ENCODE measurements at places on chromosomes 6 and 20.

GRCh38 chr6:143223895-143224294 lies 163.2 kb downstream of the AIG1 start:
- DNase-seq = no peak

DNA sequence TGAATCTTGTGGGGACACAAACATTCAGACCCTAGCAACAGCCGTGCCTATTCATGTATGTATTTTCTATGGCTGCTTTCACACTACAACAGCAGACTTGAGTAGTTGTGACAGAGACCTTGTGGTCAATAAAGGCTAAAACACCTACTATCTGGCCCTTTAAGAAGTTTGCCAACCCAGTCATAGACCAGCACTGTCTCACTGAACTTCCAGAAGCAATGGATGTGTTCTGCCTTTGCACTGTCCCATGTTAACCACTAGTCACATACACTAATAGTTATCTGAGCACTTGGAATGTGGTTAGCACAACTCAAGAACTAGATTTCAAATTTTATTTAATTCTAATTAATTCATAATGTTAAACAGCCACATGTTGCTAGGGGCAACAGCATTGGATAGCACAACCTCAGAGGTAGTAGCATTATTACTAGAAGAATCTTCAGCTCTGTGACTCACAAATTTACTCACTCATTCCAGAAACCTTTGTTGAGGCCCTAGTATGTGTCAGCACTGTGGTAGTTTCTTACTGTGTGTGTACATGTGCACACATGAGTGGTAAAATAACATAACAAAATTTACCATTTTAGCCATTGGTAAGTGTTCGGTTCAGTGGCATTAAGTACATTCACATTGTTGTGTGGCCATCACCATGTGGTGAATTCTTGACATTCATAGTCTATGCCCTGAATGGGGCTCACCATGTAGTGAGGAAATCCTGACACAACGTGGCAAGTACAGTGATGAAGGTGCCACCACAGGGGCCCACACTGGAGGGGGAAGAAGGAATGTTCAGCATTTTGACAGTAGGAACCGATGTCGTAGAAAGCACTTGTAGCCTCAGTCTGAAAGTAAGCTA lies 107.3 kb downstream of the CEP57L1 start:
- DNase-seq = no peak

DNA sequence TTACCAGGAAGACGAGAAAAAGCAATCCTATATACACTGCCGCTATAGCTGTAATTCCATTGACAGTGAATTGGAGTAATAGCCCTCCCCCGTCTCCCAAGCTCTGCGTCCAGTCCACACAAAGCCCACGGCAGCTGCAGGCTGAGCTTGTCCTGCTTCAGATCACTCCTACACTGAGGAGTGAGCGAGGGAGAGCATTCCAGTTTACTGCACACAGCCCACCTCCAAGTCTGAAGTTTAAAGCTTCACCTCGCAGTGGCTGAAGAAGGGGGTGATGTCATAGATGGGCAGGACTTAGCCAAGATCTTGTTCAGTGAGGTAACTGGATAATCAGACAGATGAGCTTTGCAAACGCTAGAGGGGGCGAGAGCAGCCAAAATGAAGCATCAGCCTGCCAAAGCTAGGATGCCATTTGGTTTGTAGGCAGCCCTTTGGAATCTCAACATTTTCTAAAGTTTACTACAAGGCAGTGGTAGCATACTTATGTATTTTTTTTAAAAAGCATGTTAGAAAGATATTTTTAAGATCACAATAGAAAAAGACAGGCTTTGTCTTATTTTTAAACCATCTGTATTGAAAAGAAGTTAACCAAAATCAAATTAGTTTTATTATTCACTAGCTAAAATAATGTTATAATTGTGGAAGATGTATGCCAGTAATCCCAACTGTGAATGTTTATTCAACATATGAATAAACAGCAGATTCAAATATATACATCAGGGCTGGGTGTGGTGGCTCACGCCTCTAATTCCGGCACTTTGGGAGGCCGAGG lies at the start of gene FLRT3:
Gene FLRT3 (minus strand): TSS at position 213 of the 772 bp plus-strand sequence. CDS start 10,106 bp downstream, outside the sequence.
- DNase-seq = peak; percentile 98

DNA sequence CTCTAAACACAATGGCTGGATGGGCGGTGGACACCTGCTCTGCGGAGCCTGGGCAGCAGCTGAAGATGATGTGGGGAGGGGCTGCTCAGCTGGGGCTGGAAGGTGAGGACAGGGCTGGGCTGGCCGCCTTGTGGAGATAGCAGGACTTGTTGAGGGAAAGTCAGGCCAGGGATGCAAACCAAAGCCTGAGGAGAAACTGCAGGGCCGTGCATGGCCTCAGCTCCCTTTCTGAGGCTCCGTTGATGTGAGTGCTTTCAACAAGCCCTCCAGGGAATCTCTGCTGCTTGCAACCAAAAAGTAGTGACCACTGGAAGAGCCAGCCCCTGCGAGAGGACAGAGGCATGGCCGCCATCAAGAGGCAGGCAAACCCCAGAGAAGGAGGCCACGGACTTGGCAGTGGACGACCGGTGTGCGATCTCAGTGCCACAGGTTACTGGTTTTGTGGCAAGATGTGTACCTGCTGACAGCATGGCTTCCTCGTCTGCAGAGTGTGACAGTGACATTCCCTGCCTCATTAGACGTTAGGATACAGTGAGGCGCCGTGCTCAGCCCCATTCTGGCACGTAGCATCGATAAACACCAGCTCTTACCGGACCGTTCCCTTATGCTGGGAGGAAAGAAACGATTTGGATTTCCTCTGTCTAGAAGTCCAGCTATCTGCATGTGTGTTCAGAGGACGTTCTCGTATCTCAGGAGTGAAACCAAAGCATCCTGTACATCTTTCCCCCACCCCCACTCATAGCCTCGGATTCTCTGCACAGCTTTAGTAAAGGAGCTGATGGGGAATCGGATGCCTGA lies 37.9 kb downstream of the ERMARD start:
- no peak for DNase-seq

- no peak for DNase-seq
These were observed 20.5 kb downstream of the SNAI1 start for GRCh38 chr20:50003253-50003656.

GRCh38 chr20:43936805-43937204 lies 22.2 kb downstream of the TOX2 start:
- DNase-seq = no peak

DNA sequence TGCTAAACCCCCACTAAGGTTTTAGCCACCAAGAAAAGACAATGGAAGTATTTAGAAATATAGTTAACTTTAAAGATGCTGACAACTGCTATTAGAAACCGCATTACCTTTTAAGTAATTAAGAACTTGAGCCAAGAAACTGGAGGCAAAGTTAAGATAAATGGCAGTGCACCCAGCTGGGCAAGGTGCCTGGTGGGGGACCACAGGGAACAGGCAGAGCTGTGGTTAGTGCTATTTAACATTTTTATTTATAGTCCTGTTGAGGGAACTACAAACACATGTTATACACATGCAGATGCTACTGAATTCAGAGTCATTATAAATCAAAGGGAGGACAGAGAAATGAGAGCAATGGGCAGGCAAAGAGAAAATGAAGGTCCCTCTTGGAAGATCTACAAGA lies 447.9 kb downstream of the TFAP2B start:
- no peak for DNase-seq

DNA sequence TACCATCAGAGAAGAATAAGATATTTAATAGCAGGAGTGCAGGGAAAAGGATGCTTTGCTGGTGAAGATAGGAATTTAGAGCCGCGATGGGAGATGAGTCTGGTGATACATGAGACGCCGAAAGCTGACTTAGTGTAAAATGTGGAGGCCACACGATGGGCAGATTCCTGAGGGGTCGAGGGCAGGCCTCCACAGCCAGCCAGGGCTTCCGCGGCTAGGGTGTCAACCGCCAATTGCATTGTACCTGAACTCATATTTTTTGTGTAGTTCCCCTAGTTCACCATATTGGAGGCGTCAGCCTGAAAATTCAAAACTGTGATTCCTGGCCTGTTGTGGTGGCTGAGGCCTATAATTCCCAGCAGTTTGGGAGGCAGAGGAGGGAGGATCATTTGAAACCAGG lies 8.5 kb downstream of the ETV7 start:
- no peak for DNase-seq

GRCh38 chr6:125165776-125166175 lies 12.2 kb downstream of the TPD52L1 start:
- no peak for DNase-seq

GRCh38 chr20:44400970-44401769 lies 45.7 kb downstream of the HNF4A start:
- no peak for DNase-seq

DNA sequence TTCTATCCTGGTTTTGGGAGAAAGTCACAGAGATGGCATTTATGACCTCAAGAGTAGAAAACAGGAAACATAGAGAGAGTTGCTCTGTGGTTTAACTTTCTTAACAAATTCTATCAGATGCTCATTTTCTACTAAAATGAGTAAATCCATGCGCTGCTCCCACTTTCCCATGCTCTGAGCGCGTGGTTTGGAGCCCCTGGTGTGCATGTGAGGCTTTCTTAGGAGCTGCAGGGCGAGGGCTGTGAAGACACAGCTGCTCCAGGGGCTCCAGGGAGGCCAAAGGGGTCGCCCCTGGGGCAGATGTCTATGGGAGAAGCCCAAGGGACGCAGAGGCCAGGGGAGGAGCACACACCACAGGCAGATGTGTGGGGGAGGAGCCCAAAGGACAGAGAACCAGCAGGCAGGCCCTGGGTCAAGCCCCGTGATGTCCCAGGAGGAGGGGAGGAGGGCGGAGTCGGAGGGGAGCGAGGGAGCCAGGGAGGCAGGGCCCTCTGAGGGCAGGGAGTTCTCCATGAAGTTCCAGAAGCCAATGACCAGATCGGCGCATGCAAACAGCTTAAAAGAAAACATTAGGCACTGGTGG lies 122.9 kb downstream of the IRF4 start:
- DNase-seq = no peak

GRCh38 chr6:41536795-41537758 lies 9.1 kb upstream of the FOXP4 start:
- DNase-seq = no peak

GRCh38 chr20:36873498-36874189 lies 2.3 kb upstream of the TLDC2 start:
- no peak for DNase-seq

DNA sequence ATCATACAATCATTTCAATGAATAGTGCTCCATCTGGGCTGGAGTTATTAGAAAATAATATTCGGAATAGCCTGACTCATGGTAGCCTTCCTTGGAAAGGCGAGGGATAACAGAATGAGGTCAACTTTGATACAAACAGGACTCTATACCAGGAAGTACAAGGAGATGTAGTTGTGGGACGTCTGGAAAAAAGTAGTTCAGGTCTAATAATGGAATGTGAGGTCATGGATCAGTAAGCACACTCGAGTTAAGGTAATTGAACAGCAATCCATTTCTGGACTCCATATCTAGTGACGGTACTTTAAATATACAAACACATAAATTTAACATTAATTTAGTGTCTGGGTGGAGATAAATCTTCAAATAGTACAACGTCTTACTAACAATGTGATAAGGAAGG lies 1204.0 kb upstream of the ADGRB3 start:
- DNase-seq = no peak

GRCh38 chr6:134585517-134585873 lies 267.6 kb upstream of the SGK1 start:
- DNase-seq = no peak

DNA sequence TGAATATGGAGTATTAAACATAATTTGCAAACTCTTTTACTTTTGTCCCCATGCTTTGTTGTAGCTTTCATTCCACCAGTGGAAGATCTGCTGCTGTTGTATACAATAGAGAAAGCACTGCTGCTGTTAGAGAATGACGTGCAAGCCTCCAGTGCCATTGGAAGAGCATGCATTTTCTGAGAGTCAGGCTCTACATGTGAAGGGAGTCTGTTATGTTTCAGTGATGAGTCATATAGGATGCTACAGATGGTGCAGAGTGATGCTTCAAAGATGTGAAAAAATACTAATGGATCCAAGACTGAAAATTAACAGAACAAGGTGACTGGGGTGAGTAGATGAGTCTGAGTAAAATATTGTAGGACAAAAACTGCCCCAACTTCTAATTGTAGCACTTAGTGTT lies 22.4 kb upstream of the BACH2 start:
- no peak for DNase-seq

DNA sequence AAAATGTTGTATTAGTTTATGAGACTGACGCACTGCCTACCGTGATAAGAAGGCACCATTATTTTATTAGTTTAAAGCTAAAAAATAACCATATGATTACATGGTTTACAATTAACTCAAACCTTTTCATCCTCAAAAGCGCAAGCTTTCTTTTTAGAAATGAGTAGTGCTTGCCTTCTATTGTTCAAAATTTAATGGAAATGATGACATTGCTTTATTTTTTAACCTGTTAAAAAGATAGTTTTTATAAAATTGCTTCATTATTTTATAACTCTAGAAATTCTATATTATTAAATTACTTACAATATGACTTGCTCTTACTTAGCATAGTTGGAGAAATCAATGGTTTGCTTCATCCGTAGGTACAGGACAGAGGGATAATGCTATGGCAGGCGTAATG lies 78.7 kb upstream of the HDDC2 start:
- no peak for DNase-seq

- DNase-seq = no peak
These were observed 218.3 kb upstream of the STXBP5 start for GRCh38 chr6:146985966-146986365.

- no peak for DNase-seq
These were observed 48.1 kb downstream of the CHMP4B start for GRCh38 chr20:33859157-33859695.

DNA sequence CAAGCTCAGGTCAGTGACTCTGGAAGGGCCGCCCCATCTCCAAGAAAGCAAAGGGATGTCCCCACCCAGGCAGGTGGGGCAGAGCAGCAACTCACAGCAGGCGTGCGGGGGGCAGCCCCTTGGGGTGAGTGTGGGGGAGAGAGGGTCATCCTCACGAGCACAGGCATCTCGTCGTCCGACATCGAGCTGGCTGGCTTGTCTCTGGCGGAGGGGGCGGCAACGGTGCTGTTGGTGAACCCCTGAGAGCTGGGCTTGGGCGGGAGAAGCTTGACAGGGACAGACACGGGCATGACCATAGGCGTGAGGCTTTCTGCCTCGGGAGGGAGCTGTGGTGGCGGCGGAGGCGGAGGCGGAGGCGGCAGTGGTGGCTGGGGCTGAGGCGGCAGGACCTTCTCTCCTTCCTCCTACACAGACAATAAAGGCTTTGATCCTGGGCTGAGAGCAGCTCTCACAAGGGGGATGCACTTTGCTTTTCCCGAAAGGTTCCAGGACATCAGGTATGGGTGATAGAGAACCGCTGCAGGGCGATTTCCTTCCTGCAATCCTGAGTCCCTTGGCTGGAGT lies 45.6 kb upstream of the MRPS10 start:
- no peak for DNase-seq

- no peak for DNase-seq
These were observed 46.9 kb upstream of the ENPP5 start for GRCh38 chr6:46217671-46218131.

GRCh38 chr20:2981646-2982045 lies 61.8 kb upstream of the GNRH2 start:
- no peak for DNase-seq
